ENCODE measurements at places on chromosomes 6 and 20.

GRCh38 chr6:150271501-150272263, 97.1 kb upstream of the IYD start:
- no peak for DNase-seq

- no peak for DNase-seq
Measured at GRCh38 chr6:105045526-105045925, 88.6 kb downstream of the LIN28B start.

DNA sequence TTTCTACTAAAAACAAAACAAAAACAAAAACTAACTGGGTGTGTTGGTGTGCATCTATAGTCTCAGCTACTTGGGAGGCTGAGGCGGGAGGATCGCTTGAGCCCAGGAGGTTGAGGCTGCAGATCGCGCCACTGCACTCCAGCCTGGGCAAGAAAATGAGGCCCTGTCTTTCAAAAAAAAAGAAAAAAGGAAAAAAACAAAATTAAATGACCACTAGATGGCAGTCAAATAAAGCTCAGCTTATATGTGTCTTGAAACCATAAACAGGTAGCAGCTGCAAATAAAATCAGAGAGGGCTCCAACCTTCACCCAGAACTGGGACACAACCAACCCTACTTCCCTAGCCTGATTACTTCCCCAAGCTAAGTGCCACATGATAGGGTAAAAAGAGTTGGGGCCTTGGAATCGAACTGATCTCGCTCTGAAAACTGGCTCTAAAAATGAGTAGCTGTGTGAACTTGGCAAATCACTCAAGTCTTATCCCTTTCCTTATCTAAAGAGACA, 67.1 kb upstream of the ADGRF4 start:
- no peak for DNase-seq

- DNase-seq, result peak; percentile 24
Measured at GRCh38 chr6:144346719-144347447, 61.7 kb downstream of the UTRN start.

DNA sequence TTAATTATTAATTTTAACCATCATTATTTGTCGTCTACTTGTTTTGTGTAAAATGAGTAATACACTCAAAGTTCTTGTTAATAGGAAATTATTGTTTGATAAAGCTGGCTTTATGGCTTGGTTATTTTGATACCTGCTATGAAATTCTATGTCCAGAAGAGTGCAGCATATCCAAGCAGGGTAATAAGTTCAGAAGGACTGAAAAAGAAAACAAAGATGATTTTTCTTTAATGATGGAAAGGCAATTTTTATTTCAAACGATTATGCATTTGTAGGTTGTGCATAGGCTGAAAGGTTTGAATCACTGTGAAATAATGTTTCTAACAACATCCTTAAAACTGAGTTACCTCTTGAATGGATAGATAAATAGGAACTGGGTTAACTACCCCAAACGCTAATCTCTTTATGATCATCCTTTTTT, 1.4 kb upstream of the MAN1A1 start:
- peak; percentile 18 for DNase-seq

GRCh38 chr6:111114087-111114443, 26.8 kb downstream of the SLC16A10 start:
- no peak for DNase-seq

- DNase-seq, result no peak
Measured at GRCh38 chr6:6474170-6474920, 114.2 kb upstream of the LY86 start.
